T47D (cell line): ENCODE measurements at places on chromosomes 2 and 18.

- DNase-seq: no peak
Observed at GRCh38 chr2:164066095-164066494, 330.3 kb upstream of the FIGN start.

DNA sequence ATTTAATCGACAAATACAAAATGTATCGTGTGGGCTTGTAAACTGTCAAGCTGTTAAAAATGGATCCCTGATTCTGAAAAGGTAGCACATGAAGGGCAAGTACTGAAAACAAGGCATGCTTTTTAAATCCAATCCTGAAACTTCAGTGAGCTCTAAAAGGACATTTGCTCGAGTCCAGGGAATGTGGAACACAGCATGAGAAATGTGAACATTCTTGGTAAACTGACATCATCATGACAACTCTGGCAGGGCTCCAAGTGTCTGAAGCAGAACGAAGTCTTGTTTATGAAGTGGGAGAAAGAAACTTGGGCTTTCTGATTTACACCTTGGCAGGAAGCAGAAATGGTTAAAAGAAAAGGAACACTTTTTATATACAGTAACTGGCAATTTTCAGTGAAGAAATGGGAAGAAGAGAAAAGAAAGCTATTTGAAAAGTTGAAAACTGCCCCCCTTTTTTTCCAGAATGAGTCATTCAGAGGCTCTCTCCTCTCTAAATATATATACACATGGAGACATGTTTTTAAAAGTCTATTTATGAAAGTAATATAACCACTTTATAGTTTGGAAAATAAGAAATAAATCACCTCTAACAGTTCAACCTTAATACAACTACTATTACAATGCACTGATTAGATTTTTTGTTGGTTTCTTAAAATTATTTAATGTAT is 120.8 kb downstream of the GAREM1 start:
- no peak for DNase-seq

DNA sequence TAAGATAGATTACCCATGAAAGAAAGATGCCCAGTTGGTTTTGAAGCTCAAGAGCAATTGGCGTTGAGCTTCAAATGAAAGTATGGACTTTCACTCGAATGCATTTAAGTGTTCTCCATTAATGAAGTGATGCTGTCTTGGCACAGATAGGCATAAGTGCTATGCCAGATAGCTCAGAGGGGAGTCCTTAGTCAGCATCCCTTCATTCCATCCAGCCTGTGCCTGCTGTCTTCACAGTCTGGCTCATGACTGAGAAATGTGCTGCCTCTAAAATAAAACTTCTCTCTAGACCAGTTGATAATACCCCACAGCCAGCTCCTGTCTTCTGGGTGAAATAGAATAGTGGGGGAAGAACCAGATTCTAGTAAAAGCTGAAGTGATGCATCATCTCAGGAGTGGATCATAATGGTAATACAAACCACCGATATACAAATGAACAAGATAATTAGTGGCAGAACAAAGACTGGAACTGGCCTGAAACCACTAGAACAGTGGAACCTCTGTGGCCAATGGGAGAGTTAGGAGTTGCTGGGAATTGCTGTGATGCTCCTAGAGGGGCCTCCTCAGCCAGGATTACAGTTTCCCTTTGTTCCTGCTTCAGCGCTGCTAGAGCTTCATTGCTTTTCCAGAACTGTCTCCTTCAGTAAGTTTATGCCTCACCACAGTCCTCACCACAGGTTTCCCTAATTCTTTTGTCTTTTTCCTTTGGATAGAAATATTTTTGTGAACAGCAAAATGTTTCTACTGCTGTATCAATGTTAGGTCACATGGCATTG is 359.3 kb downstream of the KIAA1328 start:
- no peak for DNase-seq

GRCh38 chr2:113080134-113080533 is 12.4 kb downstream of the IL1F10 start:
- DNase-seq: peak; percentile 55

DNA sequence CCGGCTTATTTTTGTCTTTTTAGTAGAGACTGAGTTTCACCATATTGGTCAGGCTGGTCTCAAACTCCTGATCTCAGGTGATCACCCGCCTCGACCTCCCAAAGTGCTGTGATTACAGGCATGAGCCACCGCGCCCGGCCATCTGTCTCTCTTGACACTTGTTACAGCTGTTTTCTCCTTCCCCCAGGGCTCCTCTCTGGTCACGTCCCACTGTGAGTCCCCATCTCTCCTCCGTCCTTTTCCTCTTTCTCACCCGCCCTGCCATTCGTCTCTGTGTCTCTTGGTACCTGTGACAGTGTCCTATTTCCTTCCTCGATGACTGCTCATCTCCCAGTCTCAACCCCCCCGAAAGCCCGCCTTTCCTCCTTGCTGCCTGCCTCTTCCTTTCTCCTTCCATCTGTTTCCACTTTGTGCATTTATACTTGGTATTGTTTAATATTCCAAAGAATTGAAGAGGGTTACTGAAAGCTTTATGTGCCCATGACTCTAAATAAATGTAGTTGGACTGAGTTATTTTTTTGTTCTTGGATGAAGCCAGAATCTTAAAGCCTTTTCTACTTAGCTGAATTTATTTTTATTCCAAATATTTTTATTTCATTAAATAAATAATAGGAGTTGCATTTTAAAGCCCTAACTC is 241.5 kb downstream of the SH3RF3 start:
- DNase-seq: no peak

DNA sequence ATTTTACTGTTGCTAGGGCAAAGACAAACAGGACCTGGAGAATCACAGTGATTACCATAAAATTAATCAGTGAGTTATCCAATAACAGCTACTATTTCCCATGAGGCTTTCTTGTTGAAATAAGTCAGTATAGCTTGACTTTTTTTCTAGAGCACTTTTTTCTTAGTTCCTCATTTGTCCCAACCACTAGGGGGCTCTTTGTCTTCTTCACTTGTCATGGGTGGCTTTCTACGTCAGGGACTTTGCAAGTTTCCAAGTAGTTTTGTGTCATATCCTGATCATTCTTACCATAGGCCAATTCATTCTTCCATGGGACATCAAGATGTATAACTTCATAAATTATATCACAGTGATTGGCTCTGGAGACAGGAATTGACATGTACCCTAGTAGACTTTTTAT is 1019.6 kb upstream of the PIK3C3 start:
- peak; percentile 55 for DNase-seq

GRCh38 chr2:31430439-31431165 is 16.1 kb upstream of the XDH start:
- no peak for DNase-seq

DNA sequence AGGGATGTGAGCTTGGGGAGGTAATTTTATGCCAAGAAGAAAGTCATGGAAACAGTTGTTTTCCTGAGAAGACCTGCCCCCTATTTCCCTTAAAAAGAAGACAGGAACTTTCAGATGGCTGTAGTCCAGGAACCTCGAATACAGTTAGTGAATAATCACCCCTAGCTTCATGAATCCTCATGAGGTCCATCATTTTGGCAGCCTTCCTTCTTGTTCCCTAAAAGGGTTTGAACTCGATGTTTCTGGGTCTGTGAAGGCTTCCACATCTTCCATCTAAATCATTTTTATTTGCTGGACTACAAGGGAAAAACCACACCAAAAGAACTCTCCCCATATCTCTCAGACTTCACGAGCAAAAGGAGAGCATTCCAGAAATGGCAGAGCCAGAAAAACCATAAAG is 290.8 kb downstream of the SLC4A3 start:
- no peak for DNase-seq

GRCh38 chr18:49648326-49648725 is 86.5 kb downstream of the LIPG start:
- no peak for DNase-seq

DNA sequence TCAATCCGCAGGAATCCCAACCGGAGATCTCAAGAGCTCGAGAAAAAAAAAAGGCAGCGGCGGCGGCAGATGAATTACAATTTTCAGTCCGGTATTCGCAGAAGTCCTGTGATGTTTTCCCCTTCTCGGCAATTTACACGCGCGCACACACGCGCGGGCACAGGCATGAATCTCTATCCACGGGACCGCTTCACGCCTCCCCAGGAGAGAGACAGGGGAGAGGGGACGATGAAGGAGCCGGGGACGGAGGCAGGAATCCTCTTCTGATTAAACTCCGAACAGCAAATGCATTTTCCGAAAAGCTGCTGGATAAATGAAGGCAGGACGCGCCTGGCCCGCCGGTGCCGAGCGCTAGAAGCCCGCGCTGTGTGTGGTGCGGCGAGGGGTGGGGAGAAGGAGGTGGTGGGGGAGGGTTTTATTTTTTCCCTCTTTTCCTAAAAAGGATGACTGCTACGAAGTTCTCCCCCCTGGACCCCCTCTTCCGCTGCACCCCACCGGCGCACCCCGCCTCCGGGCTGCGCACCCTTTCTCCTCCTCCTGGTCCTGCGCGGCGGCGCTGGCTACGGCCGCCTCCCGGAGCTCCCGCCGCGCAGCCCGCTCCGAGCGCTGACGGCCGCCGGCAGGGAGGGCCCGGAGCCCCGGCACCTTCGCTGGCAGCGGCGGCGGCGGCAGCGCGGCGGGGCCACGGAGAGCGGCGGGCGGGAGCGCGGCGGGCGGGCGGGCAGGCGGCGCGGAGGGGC is at the start of gene BCL2:
TSS of gene BCL2 (minus strand) at position 387 of the 740 bp plus-strand sequence.
- DNase-seq: no peak

- DNase-seq: no peak
Observed at GRCh38 chr2:171583566-171583965, 61.3 kb downstream of the CYBRD1 start.

GRCh38 chr2:177325554-177325953 is 61.0 kb upstream of the NFE2L2 start:
- DNase-seq: no peak

DNA sequence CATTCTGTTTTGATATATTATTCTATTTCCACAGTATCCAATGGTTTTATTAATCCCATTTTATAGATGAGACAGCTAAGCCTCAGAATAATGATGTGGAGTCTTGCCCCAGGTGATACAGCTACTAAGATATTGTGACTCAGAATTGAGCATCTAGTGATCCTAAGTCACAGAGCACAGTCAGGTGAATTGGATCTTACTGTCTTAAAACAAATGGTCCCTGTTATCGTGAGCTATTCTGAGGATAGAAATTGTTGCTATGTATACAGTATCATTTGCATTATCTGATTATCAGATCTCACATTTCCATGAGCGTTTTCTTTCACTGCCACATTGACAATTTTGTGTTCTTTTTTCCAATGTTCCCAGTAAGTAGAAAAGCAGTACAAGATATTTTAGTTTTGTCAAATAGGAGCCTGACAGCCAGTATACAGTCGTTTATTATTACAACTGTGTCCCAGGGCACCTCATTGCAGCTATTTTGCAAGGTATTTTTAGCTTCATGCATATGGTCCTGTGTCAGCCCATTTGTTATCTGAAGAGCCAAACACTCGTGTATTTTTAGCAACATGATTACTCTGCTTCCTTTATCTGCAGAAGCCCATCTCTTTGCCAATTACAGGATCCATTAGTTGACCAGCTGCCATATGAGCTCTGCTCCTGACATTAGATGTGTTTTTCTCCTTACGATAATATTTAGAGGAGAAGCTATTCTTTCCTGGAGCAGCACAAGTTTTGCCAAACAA is 25.1 kb upstream of the SGPP2 start:
- DNase-seq: no peak

- DNase-seq: no peak
Observed at GRCh38 chr2:65329525-65329924, 101.9 kb downstream of the ACTR2 start.

GRCh38 chr2:159793326-159793725 is 4.7 kb downstream of the CD302 start:
- no peak for DNase-seq

- DNase-seq: no peak
Observed at GRCh38 chr2:218577482-218578220, 9.0 kb downstream of the CNOT9 start.

DNA sequence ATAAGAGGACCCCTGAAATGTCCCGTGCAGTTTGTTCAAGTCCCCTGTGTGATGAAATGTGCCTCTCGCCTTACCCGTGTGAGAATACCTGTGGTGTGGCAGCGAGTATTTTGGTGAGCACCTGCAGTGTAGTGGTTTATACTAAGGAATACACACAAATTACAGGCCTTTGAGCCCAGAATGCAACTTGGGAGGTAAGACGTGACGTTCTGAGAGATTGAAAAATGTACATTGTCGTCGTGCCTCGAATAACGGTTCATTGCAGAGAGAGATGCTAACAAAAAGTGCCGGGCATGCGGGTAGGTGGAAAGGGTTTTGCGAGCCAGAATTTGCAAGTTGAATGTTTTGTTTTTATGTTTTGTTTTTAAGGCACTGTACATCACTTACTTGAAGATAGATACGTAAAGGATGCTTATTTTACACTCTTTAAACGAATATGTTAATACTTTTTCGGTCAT is 867 bp downstream of the RBBP8 start:
- DNase-seq: no peak

DNA sequence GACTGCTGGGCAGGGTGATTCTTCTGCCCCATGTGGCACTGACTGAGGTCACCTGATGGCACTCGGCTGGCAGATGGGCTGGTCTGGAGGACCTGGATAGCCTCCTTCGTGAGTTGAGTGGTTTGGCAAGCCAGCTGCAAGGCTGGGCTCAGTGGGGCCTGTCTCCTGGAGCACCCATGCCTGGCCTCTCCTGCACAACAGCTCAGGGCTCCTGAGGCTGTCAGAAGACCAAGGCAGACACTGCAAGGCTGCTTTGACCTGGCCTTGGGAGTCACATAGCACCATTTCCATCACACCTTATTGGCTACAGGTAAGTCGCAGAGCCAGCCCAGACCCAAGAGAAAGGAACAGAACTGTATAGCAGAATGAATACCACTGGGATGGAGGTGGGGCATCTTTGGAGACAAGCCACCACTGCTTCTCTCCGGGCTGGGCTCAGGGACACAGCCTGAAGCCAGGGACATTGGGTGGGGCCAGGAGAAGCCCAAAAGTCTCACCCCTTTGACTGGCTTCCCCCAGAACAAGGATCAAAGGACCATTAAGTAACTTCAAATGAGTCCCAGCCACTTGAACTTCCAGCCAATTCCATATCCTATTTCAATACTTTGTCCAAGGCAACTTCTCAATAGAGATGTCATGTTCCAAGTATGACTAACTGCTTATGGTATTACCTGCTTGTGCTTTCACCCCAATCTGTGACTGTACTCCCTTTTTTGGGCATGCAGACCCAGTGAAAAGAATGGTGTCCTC is 156.3 kb downstream of the CABLES1 start:
- DNase-seq: no peak

GRCh38 chr18:23186781-23187180 is 51.5 kb downstream of the CABLES1 start:
- DNase-seq: no peak

- DNase-seq: no peak
Observed at GRCh38 chr18:53887447-53887846, 337.0 kb downstream of the MBD2 start.

DNA sequence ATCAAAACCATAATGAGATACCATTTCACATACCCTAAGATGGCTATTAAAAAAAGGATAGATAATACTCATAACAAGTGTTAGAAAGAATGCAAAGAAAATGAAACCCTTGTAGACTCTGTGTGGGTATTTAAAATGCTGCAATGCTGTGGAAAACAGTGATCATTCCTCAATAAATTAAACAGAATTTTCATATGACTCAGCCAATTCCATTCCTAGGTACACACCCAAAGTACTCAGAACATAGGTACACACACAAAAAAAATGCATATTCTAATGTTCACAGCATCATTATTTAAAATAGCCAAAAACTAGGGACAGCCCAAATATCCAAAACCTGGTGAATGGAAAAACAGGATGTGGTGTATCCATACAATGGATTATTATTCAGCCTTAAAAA is 502.3 kb downstream of the KCNJ3 start:
- no peak for DNase-seq
